Stimulated activated naive CD8-positive, alpha-beta T cell treated with anti-CD3 and anti-CD28 coated beads, Interleukin-15, Interleukin-2, amounts not matched to agents 100 U/mL and 50 U/mL, for 24 hours (primary cell): ENCODE measurements at places on chromosomes 4 and X.

- DNase-seq = no peak
These were observed 4.8 kb downstream of the ADD1 start for GRCh38 chr4:2848449-2848848.

DNA sequence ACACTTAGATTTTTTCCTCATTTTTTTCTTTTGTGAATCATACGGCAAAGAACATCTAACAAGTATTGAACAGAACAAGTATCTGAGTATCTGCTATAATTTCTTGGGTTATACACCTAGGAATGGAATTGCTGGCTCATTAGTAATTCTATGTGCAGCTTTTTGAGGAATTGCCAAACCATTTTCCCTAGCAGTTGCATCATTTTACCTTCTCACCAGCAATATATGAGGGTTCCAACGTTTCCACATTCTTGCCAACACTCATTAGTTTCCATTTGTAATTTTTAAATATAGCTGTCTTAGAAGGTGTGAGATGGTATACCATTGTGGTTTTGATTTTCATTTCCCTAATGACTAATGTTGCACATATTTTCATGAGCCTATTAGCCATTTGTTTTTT, 41.1 kb upstream of the DCAF8L1 start:
- no peak for DNase-seq

GRCh38 chr4:30950737-30951136, 230.6 kb downstream of the PCDH7 start:
- DNase-seq = no peak

- DNase-seq = no peak
These were observed 72.6 kb downstream of the DCK start for GRCh38 chr4:71065991-71066510.

- no peak for DNase-seq
These were observed 3.8 kb upstream of the TXK start for GRCh38 chr4:48137846-48138245.

DNA sequence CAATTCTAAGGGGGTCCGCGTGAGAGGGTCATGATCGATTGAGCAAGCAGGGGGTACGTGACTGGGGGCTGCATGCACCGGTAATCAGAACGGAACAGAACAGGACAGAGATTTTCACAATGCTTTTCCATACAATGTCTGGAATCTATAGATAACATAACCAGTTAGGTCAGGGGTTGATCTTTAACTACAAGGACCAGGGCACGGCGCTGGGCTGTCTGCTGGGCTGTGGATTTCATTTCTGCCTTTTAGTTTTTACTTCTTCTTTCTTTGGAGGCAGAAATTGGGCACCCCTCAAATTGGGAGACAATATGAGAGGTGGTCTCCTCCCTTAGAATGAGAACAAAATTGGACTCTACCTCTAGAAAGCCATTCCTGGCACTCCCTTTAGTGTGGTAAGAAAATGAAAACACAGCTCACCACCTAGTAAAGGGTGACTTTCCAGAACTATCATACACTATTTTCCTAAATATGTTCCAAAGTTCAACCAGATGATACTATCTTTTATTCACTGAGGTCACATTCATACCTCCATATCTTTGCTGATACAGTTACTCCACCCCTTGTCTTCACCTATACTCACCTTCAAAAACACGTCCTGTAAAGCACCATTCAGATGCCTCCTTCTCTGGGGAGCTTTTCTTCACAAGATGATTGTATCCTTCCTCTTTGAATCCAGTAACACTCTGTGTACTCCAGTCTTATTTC, 1058.3 kb upstream of the SLIT2 start:
- DNase-seq = no peak

- no peak for DNase-seq
These were observed 218.5 kb upstream of the FGF13 start for GRCh38 chrX:138929926-138930582.
